Activated naive CD8-positive, alpha-beta T cell treated with anti-CD3 and anti-CD28 coated beads, Interleukin-2, amount 50 U/mL, for 24 hours (primary cell): ENCODE measurements at places on chromosomes 1 and 21.

- DNase-seq: no peak
Measured at GRCh38 chr1:63693944-63694571, 79.8 kb upstream of the ROR1 start.

GRCh38 chr1:110483308-110483685 lies 32.3 kb downstream of the PROK1 start:
- DNase-seq: no peak

DNA sequence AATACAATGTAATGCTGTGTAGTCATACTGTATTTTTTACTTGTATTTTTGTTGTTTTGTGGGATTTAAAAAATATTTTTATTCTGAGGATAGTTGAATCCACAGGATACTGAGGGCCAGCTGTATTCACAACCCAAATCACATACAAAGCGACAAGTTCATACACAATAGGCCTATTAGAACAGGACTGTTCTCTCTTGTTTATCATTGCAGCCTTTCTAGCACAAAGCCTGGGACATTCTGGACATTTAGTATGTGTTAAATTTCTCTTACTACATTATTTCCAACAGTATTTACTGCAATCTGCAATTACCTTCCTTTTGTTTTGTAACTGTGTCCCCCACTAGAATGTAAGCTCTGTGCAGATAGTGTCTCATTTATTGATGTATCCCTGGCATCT lies 65.4 kb downstream of the SLC35A3 start:
- no peak for DNase-seq

GRCh38 chr1:224170748-224171478 lies 12.1 kb upstream of the DEGS1 start:
- DNase-seq: no peak

DNA sequence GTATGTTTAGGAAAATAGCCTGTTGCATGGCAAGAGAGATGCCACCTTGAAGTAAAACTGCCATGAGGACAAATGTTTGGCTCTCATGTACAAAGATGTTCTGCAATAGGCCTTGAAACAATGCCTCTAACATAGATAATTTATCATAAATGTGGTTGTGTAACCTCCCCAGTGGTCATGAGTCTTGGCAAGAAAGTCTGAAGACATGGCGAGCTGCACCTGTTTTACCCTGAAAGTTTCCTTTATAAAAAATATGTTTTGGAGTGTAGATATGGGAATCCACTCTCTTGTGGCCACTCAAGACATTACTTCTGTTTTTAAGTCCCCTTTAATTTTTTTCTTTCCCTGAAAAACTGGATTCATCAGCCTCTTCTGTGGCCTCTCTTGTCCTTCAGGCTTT lies 2217.1 kb downstream of the NCAM2 start:
- DNase-seq: no peak

- DNase-seq: no peak
Measured at GRCh38 chr1:27562534-27563340, 41.2 kb downstream of the AHDC1 start.

DNA sequence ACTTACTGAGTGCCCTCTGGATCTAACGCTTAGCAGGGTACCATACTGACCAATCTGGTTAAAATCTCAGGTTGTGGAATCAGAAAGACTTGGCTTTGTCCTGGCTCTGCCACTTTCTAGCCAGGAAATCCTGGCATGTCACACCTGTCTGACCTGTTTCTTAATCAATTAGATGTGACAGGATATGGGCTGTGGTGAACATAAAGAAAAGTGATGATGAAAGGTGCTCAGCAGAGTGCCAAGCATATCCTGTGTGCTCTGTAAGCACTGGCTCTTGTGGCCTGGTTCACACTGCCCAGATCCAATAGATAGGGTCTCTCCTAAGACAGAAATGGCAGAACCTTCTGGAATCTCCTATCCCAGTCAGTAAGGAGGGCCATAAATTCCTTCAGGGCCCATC lies 53.9 kb downstream of the PHC2 start:
- no peak for DNase-seq

GRCh38 chr1:205879974-205880373 lies 30.0 kb upstream of the PM20D1 start:
- DNase-seq: no peak

- DNase-seq: no peak
Measured at GRCh38 chr1:94925004-94925403, 1.9 kb downstream of the CNN3 start.

- no peak for DNase-seq
Measured at GRCh38 chr1:113142791-113143190, 69.8 kb downstream of the LRIG2 start.

GRCh38 chr21:22201126-22201525 lies 1202.9 kb downstream of the NCAM2 start:
- DNase-seq: no peak

DNA sequence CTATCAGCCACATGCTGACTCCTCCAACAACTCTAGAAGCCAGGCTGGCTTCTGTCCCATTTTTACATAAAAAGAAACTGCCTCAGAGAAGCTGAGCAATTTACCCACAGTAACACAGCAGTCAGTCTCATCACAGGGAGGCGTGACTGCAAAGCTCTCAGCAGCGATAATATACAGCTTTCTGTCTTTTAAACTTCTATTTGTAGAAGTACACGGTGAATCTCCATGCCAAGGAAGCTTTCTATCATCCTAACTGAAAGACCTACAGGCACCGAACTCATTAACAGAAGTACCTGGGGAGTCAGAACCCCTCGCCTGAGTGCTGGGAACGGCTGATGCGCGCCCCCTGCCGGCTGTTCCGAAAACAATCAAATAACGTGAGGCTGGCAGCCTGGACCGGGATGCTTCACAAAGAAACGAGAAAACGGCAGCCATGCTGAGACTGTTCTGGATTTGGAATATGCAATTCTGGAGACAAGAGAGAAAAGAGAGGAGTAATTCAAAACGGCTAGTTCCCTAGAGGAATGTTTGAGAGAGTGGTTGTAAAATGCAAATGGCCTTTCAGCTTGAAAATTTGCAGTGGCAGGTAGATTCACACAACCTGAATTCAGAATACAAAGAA lies 43.5 kb upstream of the RAB4A start:
- peak; percentile 84 for DNase-seq
